ENCODE measurements at places on chromosomes 2 and 18.
A peak's percentile ranks its signal among the peaks of the same experiment; 100 is the strongest.

DNA sequence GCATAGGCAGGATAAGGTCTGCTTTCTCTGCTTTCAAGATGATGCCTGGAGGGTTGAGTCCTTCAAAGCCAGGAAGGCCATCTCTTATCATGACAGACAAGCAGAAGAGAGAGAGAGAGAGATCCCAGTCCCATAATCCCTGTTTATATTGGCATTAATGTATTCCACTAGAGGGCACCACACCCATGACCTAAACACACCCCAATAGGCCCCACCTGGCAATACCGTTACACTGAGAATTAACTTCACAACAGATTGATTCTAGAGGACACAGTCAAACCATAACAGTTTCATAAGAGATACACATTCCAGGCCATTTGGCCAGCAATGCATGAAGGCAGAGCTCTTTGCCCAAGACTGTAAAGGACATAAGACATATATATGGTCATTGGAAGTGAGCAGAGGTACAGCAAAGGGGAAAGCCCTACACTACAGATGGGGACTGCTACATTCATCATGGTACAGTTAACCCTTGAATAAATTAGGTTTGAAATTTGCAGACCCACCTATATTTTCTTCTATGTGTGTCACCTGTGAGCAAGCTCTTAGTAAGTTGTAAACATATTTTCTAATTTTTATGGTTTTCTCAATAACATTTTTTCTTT, 1516.1 kb downstream of the RPIA start:
- DNase-seq: no peak

GRCh38 chr2:183059561-183059960, 19.0 kb upstream of the DUSP19 start:
- no peak for DNase-seq

- no peak for DNase-seq
These were observed 147.2 kb downstream of the ASB1 start for GRCh38 chr2:238573916-238574315.

- no peak for DNase-seq
These were observed 2.6 kb upstream of the GALNT1 start for GRCh38 chr18:35578936-35579335.

DNA sequence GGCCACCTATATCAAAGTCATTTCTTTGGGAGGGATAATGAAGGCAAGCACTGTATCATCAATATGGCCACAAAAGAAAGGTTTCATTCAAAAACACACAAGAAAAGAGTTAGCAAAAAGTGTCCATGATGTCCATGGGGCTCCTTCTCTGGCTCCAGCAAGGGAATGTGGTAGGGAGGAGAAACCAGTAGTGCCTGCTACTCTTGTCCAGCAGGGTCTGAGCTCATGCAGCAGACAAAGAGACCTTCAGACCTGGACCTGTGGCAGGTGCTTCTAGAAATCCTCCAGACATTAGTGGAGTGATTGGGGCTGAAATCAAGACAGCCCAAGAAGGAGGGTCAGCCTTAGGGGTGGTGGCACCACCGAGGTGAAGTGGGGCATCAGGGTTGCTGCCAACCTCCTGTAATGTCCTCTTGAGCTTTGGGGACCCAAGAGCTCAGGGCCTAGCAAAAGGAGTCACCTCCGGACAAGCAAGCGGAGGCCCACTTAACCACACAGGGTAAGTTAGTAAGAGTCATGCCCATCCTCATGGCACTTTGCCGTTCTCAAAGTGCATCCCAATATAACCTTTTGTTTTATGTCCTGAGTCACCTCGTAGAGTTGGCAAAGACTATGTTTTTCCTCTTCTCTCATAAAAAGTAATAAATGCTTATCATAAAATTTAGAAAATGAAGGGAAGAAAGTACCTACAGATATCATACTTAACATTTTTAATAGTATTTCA, 112.6 kb upstream of the YPEL5 start:
- DNase-seq: no peak

DNA sequence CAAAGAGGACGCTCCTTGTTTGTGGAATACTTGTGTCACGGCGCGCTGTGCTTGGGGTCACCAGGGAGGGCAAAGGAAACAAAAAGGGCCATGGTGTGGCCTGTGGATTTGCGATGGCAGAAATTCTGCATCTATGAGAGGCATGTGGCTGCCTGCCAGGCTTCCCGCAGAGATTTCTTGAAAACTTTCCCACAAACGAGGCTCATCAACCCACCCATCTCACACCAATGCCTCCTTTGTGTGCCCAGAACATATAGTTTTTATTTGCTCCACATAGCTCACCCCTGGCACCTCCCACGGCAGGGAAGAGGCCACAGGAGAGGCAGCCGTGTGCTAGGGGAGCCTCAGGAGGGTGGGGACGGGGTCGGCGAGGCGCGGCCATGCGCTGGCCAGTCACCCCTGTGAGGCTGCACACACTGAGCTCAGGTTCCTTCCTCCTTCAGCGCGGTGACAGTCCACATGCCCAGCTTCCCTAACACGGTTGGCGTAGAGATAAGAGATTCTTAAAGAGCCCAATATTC, 100.3 kb downstream of the MBP start:
- DNase-seq: no peak

DNA sequence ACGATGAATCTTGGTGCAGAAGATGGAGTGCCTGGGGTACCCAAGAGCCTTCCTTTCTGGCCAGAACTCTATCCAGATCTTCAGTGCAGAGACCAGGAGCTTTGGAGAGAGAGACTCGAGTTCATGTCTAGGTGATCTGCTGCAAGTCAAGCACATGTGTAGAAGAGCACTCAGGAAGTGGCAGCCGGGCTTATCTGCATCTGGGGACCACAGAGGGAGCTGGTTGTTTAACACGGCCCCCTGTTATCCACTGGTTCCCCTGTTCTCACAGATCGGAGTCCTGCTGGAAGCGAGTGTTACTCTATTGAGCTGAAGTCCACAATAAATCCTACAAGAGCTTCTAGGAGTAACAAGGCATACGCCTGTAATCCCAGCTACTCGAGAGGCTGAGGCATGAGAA, 128.3 kb downstream of the ACOXL start:
- no peak for DNase-seq

GRCh38 chr2:98608116-98608961, at the start of the genes COA5 and UNC50:
Gene COA5, minus strand, starts transcription at chr2:98608512. Its CDS starts 107 bp downstream, at chr2:98608405.
Gene UNC50, plus strand, starts transcription at chr2:98608589. Its CDS starts 1,171 bp downstream, at chr2:98609760.
- peak; percentile 78 for DNase-seq

- DNase-seq: no peak
These were observed 150.3 kb upstream of the NDUFV2 start for GRCh38 chr18:8952174-8952573.

GRCh38 chr2:111715987-111716904, 167.7 kb downstream of the ANAPC1 start:
- no peak for DNase-seq

- no peak for DNase-seq
These were observed 317.1 kb downstream of the MYCN start for GRCh38 chr2:16257322-16258028.

- peak; percentile 18 for DNase-seq
These were observed 191.9 kb downstream of the MYO3B start for GRCh38 chr2:170369894-170370293.

DNA sequence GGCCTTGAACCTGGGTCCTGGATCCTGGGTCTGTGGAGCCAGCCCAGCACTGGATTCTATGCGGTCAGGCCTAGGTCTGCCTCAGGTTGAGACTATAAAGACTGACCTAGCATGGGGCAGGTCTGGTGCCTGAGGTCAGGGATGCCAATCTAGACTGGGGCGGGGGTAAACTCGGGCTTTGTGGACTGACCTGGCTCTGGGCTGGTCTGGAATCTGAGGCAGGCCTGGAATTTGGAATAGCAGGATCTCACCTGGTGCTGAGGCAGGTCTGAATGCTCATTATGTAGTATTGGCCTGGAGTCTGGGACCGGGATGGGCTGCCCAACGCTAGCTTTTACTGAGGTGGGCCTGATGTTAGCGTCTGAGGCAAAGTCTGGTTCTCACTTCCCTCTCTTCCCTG, 256.0 kb downstream of the KIAA1328 start:
- no peak for DNase-seq

DNA sequence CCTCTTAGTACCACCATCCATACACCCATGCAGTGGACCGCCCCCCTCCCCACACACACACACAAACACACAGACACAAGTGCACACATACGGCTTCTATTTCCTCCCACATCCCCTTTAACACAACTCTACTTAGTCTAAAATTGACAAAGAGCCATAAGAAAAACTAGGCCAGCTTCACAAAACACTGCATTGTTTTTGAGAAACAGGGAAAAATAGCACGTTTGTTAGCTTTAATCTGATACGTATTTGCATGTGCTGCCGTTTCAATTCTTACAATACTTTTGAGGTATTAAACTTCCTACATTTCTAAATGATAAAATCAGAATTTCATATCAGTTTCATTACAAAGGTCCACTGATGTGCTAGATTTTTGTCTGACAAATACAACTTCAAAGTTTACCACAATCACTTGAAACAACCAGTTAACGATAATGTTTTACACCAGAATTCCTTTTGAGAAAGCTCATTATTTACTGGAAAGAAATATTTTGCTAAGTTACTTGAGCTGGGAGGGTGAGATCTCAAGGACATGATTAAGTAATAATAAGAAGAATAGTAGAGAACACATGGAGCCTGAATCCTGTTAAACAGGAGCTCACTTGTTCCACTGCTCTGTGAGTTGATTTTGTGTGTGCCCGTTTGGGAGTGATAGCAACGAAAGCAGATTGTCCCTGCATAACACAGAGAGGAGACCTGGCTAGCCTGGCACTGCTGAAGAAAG, 74.5 kb downstream of the MOGAT1 start:
- no peak for DNase-seq

- no peak for DNase-seq
These were observed 19.7 kb upstream of the ARHGAP25 start for GRCh38 chr2:68714866-68715265.

DNA sequence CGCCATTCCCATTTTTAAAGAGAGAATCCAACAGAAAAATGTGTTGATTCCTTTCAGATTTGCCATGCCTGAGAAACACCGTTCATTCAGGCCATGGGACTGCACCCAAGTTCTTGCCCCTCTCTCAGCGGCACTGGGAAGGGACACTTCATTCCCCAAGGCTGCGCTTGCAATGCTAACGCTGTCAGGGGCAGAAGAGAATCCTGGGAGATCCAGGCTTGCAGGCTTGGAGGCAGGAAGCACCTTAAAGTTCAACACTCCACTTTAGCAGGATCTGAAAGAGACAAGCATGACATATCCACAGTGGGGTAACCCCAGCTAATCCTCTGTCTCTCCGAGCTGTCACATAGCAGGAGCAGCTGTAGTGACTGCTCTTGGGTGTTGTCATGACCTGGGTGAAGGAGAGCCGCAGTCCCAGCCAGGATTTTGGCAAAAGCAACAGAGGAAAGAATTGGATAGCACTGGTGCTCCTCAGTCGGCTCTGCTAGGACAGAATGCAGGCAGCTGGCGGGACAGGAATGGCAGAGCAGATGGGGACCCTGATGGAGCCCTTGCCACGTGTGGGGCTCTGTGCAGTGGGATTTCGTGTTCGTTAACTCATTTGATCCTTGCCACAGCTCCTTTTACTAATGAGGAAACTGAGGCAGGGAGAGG, 22.0 kb upstream of the ODC1 start:
- no peak for DNase-seq

DNA sequence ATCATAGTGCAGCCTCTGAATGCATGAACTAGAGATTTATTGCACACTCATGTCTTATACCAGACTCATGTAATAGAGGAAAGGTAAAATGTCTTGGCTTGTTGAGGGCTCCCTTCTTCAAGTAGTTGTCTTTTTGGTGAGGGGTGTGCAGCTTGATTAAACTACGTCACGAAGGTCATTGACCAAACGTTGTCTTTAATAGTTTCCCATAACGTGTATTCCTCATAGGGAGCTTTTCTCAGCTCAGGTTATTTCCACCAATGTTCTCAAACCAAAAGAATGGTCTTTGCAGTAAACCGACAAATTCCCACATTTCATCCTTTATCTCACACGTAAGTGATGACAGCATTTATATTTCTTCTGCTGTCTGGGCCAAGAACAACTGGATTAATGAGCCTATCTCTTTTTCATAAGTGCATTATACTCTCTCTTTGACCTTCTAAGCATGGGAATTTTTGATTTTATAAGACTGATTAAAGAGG, 547.7 kb upstream of the ZEB2 start:
- no peak for DNase-seq

DNA sequence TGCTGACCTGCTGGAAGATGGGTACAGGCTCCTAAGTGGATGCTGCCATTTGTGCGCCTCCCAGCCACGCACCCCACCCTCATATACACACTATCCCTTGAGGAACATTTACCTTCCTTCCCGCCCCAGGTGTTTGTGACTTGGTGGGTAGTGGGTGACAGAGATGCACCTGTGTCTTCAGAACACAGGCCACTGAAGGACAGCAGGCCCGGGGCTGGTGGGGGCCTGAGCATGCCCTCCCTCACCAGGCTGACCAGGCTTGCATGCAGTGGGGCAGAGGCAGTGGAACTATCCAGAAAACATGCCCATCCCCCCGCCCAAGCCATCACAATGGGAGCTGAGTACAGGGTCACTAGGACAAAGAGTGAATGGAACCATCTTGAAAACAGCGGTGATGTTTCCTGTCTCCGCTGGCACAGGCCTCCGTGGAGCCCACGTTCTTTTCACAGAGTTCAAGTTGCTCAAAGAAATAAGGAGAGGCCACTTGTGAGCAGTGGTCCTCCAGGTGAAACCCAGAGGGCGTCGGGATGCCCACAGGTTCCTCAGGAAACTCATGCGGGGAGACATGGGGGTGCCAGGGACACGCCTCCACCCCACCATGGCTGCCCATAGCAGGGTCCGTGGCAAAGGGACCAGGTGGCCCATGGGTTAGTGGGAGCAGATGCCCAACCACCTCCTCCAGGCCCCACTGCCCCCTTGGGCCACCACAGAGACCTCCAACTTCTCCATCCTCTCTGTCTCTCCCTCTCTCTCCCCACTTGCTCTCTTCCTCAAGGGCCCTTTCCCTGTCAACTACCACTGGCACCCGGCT, 90.9 kb downstream of the MALT1 start:
- DNase-seq: no peak

DNA sequence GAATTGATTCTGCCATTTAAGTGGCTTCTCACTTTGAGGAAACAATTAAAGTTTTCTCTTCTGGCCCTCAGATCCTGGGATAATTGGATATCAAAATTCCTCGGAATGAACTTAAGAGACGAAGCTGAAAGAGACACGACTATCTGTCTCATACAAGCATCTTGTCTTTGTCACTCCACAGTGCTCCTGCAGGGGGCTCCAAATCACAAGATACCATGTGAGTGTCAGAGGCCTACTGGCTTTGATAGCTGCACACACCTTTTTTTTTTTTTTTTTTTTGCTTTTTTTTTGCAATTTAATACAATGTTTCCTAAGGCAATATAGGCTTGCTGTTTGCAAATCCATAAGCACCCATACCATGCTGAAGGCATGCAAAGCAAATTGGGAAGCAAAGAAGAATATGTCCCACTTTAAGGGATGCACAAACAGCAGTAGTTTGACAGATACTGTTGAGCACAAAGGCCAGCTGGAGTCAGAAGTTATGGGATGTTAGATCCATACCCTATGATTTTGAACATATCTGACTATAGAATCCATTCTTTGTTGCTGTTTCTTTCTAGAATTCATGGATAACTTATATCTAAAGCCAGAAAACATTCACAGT, 109.0 kb upstream of the CBLN2 start:
- DNase-seq: no peak
